ENCODE measurements at places on chromosomes 1 and 21.

DNA sequence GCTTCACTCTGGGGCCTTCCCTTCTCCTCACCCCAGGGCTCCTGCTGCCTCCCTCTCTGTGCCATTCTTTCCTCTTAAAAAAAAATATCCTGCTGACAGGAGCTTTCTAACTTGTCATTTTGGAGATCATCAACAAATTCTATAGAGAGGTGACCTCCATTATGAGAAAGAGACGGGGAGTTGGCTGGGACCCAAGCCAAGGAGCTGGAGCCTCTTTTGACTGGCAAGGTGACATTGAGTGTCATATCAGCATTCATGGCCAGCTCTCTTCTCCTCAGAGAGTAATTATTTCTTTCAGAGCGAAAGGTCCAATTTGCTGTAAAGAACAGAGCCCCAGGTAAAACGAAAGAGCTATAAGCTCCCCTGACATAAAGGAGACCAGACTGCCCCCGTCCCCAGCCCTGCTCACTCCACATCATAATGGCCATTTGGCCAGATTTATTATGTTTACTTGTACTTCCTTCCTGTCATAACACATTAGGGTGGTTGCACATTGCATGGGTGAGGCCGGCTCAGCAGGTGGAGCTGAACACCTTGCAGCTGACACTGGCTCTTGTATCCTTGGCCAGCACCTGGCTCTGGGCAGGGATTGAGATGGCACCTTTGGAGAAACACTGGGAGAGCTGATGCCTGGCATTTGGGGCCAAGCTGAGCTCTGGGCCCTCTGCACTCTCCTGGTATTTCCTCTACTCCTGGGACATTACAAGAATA is 404.0 kb upstream of the VAMP3 start:
- DNase-seq, result peak; percentile 33

- peak; percentile 76 for DNase-seq
Observed at GRCh38 chr1:80656014-80656636, 1144.6 kb upstream of the ADGRL2 start.

DNA sequence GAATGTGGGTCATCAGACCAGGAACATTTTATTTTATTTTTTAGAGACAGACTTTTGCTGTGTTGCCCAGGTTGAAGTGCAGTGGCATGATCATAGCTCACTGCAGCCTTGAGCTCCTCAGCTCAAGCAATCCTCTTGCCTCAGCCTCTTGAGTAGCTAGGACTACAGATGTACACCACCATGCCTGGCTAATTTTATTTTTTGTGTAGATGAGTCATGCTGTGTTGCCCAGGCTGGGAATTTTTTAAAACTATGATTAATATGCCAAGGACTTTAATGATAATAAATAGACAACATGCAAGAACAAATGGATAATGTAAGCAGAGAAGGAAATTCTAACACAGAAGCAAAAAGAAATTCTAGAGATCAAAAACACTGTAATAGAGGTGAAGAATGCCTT is 142.4 kb downstream of the AK5 start:
- no peak for DNase-seq

GRCh38 chr1:229420765-229421164 is 13.1 kb downstream of the ACTA1 start:
- DNase-seq, result no peak

DNA sequence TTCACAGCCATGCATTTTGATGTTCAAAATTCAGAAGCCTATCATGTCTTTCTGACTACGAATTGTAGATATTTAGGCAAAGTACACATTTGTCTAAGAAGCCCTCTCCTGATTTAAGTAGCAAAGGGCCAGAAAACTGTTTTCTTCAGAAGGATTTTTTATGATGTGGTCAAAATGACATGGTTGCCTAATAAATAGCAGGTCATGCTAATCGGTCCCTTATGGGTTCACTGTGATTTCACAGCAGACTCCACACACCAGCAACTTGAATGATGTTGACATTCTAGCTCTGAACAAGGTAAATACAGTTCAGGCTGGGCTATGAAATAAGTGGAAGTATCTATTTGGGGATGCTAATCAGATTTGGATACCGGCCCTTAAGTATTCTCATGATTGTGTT is 178.7 kb upstream of the DPYD start:
- no peak for DNase-seq

DNA sequence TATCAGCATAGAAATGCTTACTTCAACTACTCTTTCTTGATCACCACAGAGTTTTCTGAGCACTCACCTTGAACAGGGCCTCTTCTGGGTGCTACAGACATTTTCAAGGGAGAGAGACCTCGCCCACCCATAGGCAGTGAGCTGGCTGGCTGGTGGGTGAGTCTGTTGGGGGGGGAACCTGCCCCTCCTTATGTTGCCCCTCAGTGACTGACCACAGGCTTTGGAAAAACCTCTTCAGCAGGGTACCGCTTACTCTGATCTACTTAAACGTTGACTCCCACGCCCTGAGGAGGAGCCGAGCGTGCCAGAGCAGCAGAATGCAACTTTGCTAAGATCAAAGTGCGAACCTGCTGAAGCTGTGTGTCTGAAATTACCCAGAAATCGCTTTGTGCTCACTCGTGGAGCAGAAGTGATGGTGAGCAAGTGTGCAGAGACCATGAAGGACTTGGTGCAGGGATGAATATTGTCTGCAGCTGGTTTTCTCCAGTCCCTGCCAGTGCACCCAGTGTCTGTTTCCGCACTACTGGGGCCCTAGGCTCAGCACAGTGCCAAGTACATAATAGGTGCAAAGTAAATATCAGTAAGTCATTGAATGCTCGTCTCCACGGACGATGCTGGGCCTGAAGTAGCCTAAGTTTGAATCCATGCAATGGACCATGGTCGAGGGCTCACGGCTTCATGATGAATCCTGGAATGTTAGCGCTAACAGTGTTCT is 158.7 kb upstream of the IRF2BP2 start:
- DNase-seq, result no peak

DNA sequence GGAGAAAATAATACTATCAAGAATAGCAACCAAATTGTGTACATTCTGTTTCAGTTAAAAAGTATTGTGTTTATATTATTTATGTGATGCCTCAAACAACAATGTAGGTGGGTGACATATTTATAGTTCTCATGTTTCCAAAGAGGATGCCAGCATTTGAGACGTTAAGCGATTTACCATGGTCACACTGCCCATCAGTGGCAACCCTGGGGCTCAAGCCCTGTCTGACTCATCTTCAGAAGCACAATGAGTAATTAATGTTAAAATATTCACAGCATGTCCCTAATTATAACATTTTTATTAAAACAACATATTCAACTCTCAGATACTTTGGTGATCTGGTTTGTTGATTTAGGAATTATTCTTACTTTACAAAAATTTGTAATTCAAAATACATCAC is 409.4 kb downstream of the BRINP3 start:
- no peak for DNase-seq

- DNase-seq, result no peak
Observed at GRCh38 chr1:66152034-66152433, 359.3 kb downstream of the PDE4B start.

GRCh38 chr1:177591155-177591554 is 378.7 kb downstream of the SEC16B start:
- DNase-seq, result no peak

DNA sequence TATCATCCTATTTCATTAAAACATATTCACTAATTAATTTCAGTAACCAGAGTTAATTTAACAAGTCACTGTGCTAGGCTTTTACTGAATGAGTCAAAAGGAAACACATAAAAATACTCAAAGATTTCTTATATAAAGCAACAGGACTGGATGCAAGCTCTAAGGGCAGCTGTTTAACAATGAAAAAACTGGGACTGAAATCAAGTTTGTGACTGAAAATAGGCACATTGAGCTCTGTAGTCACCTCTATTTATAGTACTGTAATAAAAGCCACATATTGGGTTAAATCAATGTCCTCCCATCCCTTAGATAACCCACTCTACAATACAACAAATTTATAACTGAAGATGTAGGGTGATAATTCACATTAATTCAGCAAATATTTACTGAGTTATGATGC is 52.4 kb downstream of the SMYD3 start:
- no peak for DNase-seq

DNA sequence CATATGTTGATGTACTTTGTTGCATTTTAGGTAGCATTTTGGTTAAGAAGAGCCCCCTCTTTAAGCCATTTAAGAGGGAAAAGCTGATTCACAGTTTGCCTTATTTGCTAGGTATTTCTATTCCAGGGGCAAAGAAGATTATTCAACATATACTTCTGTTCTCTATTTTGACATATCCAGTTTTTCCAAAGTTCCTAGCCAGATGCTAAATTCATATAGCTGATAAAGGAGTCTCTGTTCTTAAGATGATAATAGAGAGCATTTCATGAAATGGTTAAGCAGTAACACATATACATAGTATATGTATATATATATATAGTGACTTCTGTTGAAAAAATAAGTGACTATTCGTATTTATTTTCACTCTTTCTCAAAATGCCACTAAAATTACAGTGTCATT is 15.5 kb upstream of the CD55 start:
- DNase-seq, result no peak

DNA sequence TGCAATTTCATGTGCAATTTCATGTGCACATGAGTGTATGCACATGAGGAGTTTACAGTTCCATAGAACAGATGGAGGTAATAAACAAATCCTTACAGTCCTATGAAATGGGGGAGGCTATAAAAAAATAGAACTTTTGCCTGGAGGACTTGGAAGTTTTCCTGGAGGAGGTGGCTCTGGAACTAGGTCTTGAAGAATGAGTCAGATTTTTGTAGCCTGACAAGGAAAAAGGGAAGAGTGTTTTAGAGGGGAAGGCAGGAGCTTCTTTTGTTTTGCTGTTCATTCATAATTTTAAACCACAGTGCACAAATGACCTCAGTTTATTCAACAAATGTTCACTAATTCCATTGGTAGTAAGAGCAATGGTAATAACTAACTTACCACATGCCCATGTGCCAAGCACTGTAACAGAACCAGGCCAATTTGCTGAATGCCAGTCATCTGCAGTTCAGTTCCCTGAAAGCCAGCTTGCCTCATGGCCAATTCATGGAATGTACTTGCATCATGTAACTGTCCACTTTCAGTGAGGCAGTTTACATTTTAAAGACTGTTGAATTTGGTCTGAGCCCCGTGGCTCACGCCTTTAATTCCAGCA is 2.7 kb downstream of the DIO1 start:
- DNase-seq, result no peak

DNA sequence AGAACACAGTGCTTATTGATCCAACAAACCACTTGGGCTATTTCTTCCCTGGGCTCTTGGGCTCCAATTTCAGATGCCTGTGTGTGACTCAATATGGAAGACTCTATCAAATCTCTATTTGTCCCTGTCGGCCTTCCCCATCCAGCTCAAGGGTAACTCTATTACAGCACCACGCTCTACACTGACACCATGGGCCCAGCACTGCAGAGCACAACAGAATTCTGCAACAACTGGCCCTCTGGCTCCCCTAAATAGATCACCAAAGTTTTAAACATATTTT is 51.7 kb downstream of the CAPZB start:
- no peak for DNase-seq

- no peak for DNase-seq
Observed at GRCh38 chr1:92481971-92482664, 4.6 kb downstream of the GFI1 start.

DNA sequence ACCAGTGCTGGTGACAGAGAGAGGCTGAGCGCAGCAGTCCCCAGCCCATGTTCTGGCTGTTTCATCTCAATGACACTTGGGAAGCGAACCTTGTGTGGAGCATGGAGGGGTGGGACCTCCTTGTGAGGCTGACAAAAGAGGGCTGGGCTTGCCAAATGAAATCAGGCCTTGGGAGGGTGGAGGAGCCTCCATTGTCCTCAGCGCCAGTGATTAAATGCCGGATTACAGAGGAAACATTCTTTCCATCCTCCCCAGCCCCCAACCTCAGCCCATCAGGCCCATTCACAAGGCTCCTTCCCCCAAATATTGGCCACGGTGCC is 63.3 kb upstream of the PAXBP1 start:
- no peak for DNase-seq

GRCh38 chr1:22613951-22614350 is 22.5 kb upstream of the C1QA start:
- no peak for DNase-seq

DNA sequence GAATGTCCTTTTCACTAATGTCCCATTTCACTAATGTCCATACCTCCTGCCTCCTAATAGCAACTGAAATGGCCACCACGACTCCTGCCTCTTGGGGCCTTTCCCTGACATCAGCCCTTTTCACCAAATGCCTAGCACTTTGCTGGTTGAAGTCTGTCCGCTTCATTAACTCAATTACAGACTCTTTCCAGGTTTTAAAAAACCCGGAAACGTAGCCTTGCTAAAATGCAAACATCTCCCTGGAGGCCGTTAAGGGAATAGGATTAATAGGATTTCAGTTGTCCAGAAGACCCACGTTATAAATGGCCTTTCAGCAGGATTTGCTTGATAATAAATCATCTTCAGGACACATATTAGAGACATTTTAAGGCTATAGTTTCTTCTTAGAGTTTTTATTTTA is 25.7 kb upstream of the ERO1B start:
- DNase-seq, result no peak

DNA sequence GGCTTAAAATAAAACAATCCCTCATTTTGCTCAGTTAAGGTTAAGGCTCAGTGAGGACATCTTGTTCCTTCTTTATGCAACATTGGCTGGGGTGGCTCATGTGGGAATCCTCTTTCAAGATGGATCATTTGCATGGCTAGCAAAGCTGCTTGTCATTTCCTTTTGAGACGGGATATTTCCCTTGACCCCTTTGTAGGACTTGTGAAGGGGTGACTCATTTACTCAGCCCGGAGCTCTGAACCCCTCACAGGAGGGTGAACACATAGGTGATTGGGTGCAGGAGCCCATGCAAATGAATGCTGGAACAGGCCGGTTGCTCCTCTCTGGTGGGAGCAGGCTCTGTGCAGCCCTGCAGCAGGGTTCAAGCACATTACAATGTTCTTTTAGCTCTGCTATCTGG is 15.8 kb upstream of the C8A start:
- no peak for DNase-seq

DNA sequence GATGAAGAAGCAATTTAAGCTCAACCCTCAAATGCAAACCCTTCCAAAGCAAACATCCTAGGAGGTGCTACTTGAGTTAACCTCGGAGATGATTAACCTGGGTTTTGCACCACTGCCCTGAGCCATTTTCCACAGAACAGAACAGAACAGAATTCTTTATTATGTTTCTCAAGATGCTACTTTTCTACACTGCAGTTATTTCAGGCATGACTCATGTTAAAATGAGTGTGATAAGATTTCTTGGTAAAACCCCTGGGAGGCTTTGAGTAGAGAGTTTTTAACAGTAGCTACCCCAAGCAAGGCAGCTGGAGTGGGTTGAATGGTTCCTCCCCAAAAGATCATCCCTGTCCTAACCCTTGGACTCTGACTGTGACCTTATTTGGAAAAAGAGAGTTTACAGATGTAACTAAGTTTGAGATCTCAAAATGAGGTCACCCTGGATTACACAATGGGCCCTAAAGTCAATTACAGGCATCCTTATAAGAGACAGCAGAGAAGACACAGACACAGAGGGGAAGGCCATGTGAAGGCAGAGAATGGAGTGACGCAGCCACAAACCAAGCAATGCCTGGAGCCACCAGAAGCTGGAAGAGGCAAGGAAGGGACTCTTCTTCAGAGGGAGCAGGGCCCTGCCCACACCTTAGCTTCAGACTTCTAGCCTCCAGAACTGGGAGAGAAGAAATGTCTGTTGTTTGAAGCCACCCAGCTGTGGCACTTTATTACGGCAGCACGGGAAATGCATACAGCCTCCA is 153.4 kb downstream of the ETS2 start:
- DNase-seq, result no peak

GRCh38 chr1:234628089-234628488 is 18.1 kb upstream of the IRF2BP2 start:
- DNase-seq, result no peak

GRCh38 chr1:36096500-36097432 is 8.1 kb downstream of the ADPRS start:
- no peak for DNase-seq
